Smooth muscle cell of trachea (primary cell): ENCODE measurements at places on chromosomes 2 and 18. TPM values are rescaled to one million over a fixed set of nuclear protein-coding genes. Genes with fewer than 3 reads are reported as not detected.

Gene GDF7
- total RNA-seq, result 0.15 TPM in 1 of 2 replicates, not detected in the other

Gene KATNAL2
- 6.7 and 9.6 TPM in 2 replicates for total RNA-seq

Gene CIB4
- not detected in 2 replicates for total RNA-seq

Gene WDR54
- total RNA-seq, result 36.4 and 95.7 TPM in 2 replicates

Gene CIDEA
- total RNA-seq, result 0.29 TPM in 1 of 2 replicates, not detected in the other

Gene MALL
- total RNA-seq, result 39.9 and 41.2 TPM in 2 replicates

Gene CHRND
- total RNA-seq, result not detected in 2 replicates

Gene KRTCAP3
- not detected in 2 replicates for total RNA-seq

Gene CRYBA2
- total RNA-seq, result not detected in 2 replicates

Gene CBLN2
- not detected in 2 replicates for total RNA-seq

Gene IL36A
- total RNA-seq, result not detected in 2 replicates

Gene TCF23
- total RNA-seq, result not detected in 2 replicates

Gene FOXI3
- not detected in 2 replicates for total RNA-seq

Gene FAP
- total RNA-seq, result 112 and 143 TPM in 2 replicates

Gene RAPGEF4
- total RNA-seq, result 0.66 and 1.2 TPM in 2 replicates

Gene SMCHD1
- 63.2 and 80.4 TPM in 2 replicates for total RNA-seq

Gene CKAP2L
- total RNA-seq, result 0.50 and 15.3 TPM in 2 replicates

Gene ANKRD30BL
- not detected in 2 replicates for total RNA-seq

Gene XPO1
- 226 and 295 TPM in 2 replicates for total RNA-seq
